Astrocyte (in vitro differentiated cells and primary cell): ENCODE measurements at places on chromosomes 13 and 19. TPM values are rescaled to one million over a fixed set of nuclear protein-coding genes. Genes with fewer than 3 reads are reported as not detected.

The F7 gene
- not detected in 2 replicates for total RNA-seq

The LENG1 gene
- 4.1 and 4.8 TPM in 2 replicates for total RNA-seq

The METTL21C gene
- not detected in 2 replicates for total RNA-seq

The LHFPL6 gene
- 29.5 and 31.4 TPM in 2 replicates for total RNA-seq

The CEACAM16 gene
- total RNA-seq = 0.14 TPM in 1 of 2 replicates, not detected in the other

The LYPD5 gene
- total RNA-seq = not detected in 2 replicates

The ZNF471 gene
- 0.26 and 0.77 TPM in 2 replicates for total RNA-seq

The HMGB1 gene
- 177 and 200 TPM in 2 replicates for total RNA-seq

The EPS8L1 gene
- 7.6 and 9.2 TPM in 2 replicates for total RNA-seq

The ZNF541 gene
- not detected in 2 replicates for total RNA-seq

The RNASEH2A gene
- total RNA-seq = 5.4 and 10.5 TPM in 2 replicates
